ENCODE measurements at places on chromosomes 12 and 14.
A peak's percentile ranks its signal among the peaks of the same experiment; 100 is the strongest.

DNA sequence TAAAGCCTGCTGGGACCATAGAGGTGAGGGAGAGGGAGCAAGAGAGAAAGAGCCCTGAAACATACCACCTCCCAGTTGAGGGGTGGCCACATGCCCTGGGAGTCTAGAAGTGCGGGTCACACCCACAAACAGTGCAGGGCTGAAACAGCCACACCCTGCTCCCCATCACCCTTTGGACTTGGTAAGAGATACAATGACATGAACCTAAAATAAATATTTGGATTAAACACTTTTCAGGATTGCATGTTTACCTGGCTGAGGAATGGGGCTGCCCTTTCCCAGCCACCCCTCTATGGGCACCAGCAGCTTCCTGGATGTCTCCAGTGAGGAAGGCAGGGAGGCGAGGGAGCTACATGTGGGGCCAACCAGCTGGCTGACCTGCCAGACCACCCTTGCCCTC, 39.0 kb upstream of the TC2N start:
- no peak for DNase-seq

DNA sequence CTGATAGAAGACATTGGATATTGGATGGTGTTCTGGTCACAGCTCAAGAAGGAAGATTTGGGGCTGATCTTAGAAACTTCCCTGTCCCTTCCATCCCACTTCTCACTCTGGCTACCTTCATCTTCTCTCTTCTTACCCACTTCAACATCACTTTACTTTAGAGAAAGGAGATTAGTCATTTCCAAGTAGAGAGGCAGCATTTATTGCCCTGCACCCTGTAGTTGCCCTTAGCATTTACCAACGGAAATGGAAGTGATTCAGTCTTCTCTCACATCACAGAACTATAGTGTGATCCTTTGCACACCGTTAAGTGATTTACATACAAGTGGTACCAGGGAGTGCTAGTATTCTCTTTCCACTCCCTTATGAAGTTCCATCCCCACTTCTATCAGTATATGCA, 52.4 kb downstream of the PHLDA1 start:
- DNase-seq, result no peak

- no peak for DNase-seq
These were observed 107.8 kb downstream of the GCH1 start for GRCh38 chr14:54794796-54795195.

DNA sequence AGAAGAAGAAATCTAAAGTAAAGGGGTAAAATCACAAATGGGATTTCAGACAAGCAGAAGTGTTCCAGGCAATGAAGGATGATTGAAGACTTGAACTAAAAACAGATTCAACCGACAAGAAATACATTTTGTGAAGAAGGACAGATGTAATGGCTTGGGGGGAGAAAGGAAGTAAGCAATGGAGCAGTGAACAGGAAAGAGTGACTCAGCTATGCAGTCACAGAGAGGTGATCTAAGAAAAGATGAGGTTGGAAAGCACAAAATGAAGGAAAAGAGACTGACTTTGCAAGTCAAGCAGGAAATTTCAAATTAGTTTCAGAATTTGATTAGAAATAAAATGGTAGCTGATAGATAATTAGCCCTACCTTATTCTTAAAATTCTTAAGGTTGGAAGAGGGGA, 66.5 kb downstream of the PUS7L start:
- DNase-seq, result no peak

GRCh38 chr14:22629361-22629760, 14.8 kb downstream of the OR6J1 start:
- no peak for DNase-seq

GRCh38 chr12:38279756-38280155, 36.8 kb upstream of the ALG10B start:
- DNase-seq, result no peak

DNA sequence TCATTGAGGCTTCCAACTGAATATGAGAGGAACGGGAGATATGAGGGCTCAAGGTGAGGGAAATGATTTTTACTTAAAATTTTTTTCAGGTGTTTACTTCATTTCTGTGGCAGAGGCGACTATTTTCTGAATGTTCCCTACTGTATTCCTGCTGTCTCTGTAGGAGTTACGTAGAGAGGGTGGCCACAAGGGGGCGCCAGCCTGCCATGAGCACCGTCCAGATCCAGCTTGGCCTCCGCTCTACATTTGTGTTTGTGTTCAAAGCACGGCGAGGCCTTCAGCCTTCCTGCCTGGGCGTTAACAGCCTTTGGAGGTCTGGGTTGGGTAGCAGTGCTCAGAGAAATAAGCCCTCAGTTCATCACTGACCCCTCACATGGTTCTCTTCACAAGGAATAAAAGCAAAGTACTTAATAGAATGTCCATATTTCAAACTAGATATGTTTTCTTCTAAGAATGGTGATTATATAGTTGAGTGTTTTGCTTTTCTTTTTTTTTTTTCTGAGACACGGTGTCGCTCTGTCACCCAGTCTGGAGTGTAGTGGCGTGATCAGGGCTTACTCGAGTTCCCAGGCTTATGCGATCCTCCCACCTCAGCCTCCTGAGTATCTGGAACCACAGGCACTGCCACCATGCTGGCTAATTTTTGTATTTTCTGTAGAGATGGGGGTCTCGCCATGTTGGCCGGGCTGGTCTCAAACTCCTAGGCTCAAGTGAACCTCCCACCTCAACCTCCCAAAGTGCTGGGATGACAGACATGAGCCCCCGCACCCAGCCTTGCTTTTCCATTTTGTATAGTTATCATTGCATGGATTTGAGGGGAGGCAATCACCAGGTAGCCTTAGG, 22.3 kb downstream of the CKB start:
- peak; percentile 85 for DNase-seq

DNA sequence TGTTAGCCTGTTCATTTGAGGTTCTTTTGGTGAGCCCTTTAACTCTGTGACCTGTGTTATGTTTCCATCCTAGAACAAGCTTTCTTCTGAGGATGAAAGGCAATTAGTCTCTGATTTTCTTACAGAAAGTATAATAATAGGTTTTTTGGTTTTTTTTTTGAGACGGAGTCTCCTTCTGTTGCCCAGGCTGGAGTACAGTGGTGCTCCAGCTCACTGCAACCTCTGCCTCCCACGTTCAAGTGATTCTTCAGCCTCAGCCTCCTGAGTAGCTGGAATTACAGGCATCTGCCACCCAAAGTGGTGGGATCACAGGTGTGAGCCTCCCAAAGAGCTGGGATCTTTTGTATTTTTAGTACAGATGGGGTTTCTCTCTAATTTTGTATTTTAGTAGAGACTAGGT, 52.7 kb upstream of the SYNE2 start:
- DNase-seq, result no peak

- no peak for DNase-seq
These were observed 121.3 kb downstream of the KCNMB4 start for GRCh38 chr12:70487440-70487839.

DNA sequence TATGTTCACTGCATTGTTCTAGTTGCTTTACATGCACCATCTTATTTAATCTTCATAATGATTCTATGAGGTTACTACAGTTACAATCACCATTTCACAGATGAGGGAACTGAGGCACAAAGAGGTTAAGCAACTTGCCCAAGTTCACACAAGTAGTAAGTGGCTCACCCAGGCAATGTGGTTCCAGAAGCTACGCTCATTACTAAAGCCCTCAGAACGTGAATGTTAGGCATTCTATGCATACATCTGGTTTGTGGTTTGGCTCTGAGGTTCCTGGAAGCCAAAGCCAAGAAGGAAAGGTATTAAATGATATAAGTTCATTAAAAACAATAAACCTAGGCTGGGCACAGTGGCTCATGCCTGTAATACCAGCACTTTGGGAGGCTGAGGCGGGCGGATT, 14.4 kb upstream of the VRTN start:
- DNase-seq, result no peak

DNA sequence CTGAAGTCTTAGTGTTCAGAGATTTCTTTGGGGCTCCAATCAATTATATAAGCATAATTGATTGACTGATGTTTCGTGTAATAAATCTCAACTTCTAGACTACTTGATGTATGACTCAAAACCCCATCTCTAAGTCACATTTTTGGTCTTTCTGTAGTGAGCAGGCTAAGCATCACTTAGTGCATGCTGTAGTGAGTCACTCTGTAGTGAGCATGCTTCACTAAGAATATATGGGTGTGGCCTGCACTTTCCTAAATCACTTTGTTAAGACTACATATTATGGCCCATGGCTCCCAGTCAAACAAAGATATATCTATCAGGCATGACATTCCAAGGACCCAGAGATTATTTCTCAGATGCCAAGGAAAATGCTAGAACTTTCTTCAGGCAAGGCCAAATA, 909.4 kb upstream of the LRFN5 start:
- DNase-seq, result no peak

DNA sequence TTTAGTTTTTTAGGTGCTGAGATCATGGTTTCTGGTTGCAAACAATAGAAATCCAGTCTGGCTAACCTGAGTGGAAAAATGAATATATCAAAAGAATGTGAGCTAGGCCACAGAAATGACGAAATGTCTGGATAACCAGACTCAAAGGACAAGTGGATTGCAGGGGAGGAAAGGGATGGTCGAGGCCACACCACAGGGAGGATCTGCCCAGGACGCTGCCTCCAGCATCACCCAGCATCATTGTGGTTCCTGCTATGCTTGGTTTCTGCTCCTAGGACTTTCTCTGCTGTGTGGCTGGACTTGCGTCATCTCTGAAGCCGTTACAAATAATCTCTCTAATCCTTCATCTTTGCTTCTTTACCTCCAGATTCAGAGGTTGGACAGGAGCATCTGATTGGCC, 80.4 kb downstream of the TTC8 start:
- no peak for DNase-seq

GRCh38 chr14:56807386-56808109, 2.7 kb downstream of the OTX2 start:
- no peak for DNase-seq

DNA sequence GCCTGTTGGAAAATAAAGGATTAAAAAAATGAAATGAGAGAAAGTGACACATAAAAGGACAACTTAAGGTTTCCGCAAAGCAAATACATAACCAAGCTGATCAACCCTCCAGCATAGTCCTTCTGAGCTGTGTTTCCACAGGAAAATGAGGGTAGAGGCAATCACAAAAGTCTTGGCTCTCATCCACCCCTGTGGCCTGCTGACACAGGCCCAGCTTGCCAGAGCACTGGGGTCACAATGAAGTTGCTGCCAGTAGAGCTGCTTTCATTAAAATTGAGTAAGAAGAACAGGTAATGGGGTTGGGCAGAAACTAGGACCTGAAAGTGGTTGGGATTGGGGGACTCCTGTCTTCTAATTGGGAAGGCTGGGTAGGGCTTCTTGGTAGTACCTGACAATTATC, 65.9 kb downstream of the RERG start:
- peak; percentile 66 for DNase-seq

DNA sequence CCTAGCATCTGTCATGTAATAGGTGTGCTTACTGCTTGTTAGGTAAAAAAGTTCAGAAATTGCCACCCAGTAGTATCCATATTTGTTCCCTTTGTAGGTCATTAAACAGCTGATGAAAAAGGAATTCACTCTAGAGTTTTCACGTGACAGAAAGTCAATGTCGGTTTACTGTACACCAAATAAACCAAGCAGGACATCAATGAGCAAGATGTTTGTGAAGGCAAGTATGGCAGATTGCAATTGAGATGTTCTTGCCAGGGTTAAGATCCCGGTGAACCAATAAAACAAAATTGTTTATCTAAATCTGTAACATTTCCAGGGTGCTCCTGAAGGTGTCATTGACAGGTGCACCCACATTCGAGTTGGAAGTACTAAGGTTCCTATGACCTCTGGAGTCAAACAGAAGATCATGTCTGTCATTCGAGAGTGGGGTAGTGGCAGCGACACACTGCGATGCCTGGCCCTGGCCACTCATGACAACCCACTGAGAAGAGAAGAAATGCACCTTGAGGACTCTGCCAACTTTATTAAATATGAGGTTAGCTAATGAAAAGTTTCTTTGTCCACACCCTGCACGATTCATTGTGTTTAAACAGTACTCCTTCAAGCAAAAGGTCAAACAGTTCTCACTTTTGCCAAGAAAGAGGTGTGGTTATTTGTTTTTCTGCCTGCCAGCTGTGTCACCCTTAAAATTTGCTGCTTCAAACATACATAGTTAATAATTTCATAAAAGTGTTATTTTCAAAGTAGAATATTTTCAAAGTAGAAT, 58.3 kb downstream of the ATP2A2 start:
- no peak for DNase-seq

GRCh38 chr14:51818748-51819380, 41.5 kb upstream of the GNG2 start:
- DNase-seq, result peak; percentile 90

DNA sequence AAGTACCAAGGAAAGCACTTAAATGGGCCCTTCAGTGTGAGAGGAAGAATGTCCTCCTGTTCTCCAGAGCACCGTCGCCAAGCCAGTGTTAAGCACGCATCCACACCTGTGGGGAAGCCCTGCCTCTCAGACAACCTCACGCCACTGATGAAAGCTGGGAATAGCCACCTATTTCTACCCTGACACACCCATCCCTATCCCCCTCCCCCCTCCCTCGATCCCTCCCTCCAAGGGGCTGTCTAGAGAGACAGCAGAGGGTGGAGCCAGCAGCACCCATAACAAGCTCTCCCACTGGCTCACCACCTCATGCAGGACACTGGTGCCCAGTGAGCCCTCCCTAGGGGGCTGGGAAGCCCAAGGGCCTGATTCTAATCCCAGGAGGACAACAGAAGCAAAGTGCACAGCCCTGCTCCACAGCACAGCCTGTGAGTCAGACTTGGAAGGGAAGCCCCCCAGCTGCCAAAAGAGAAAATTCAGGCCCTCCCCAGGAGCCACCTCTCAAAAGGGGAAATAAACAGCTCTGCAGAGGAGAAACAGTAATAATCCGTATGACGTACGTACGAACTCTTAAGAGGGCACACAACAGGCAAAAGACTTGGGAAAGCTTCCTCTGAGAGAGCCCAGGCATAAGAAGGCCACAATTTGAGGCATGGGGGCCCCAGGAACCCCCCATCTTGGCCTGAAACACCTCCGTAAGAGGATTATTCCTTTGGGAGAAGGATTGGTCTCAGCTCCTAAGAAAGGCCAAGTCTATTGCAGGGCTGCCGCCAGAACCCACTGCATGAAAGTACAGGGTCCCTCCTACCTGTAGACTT, 7.8 kb downstream of the PITPNM2 start:
- no peak for DNase-seq

GRCh38 chr12:3658327-3659163, 94.4 kb downstream of the CRACR2A start:
- DNase-seq, result peak; percentile 2

DNA sequence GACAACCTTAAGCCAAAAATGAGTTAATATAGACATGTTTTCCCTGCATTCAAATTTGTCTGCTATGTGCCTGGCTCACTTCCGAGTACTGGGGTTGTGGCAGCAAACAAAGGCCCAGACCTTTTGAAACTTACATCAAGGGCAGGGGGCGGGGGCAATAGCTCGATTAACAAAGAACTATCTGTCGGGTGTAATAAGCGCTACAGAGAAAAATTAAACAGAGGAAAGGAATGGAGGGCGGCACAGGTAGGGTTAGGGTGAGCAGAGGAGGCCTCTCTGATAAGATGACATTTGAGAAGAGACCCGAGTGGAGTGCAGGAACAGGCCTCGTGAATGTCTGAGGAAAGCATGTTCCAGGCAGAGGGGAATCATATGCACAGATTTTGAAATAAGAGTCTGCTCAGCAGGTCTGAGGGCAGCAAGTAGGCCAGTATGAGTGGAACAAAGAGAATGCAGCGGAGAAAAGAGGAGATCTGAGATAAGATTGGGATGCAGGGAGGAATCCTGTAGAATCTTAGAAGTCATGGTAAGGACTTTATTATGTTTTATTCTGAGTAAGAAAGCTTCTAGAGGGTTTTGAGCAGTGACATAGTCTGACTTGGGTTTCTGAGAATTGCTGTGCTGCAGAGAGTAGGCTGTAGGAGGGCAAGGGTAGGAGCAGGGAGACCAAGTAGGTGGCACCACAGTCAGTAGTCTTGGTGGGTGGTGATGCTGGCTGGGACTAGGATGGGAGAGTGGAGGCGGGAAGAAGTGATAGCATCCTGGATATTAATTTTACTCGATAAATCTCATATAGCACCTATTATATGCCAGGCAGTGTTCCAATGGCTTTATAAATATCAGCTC, 52.6 kb downstream of the BICDL1 start:
- DNase-seq, result no peak

Data from NCI-H1105 (cell line).